Naive thymus-derived CD8-positive, alpha-beta T cell (primary cell): ENCODE measurements at places on chromosomes 1 and 21. TPM values are rescaled to one million over a fixed set of nuclear protein-coding genes. Genes with fewer than 3 reads are reported as not detected.

Gene FAM163A
- not detected for total RNA-seq

Gene AXDND1
- total RNA-seq = not detected

Gene ANKRD34A
- 1.6 TPM for total RNA-seq

DNA sequence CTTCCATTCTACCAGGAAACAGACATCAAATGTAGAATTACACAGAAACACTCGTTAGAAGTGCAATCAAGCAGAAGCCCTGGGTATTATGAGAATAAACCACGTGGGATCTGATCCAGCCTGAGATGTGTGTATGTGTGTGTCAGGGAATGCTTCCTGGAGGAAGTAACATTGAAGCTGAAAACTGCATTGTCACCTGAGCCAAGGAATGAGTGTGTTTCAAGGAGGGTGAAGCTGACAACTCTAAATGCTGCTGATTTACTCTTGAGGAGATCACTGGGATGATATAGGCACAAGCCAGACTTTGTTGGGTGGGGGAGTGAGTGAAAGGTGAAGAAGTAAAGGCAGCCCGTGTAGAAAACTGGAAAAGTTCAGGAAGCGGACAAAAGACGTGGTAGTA, 27.6 kb downstream of the FAAH start:
- DNase-seq = no peak

Gene MROH7
- total RNA-seq = not detected

GRCh38 chr1:62271134-62271533, 48.1 kb downstream of the KANK4 start:
- no peak for DNase-seq

DNA sequence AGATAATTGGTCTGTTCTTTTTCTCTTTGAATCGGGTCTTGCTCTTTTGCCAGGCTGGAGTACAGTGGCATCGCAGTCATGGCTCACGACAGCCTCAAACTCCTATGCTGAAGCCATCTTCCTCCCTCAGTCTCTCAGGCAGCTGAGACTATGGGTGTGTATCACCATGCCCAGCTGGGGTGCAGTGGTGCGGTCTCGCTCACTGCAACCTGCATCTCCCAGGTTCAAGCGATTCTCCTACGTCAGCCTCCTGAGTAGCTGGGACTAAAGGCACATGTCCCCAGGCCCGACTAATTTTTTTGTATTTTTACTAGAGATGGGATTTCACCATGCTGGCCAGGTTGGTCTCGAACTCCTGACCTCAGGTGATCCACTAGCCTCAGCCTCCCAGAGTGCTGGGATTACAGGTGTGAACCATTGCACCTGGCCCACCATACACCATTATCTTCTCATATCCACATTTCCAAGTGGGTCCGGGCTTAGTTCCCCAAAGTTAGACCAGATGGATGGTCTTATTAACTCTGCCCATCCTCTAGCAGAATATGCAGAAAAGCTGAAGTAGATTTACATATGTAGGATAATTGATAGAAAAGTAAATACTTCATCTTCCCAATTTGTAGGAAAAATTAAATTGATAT, 13.1 kb downstream of the CCDC17 start:
- no peak for DNase-seq

DNA sequence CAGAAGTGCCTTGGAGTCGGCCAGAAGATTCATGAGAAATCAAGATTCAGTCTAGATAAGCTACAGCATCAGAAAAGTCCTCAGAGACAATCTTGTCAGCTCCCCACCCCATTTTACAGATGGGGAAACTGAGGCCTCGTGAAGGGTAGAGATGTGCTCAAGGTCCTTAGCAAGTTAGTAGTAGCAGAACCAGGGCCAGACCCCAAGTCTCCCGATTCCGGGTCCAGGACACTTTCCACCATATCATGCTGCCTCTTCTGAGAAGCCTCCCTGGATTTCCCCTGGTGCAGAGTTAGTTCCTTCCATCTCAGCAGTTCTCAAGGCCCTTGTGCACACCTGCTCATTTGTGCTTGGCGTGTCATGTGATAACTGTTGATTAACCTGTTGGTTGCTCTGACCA, 91.5 kb upstream of the ACTL8 start:
- DNase-seq = no peak

Gene GUCA2B
- total RNA-seq = not detected

DNA sequence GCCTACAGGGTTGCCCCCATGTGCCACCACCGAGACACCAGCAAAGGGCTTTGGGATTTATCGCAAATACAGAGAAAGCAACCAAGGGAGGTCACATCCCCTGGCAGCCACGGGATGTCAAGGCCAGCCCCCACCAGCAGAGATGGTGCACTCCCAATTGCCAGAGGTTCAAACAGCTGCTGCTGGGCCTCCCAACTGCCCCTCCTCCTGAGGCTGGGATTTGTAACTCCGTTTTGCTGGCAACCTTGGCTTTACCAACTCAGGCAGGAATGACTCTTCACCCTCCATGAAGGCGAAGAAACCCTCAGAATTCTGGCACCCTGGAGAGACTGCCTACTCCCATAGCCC, 11.6 kb downstream of the TMEM53 start:
- no peak for DNase-seq

Gene ARHGEF2
- total RNA-seq = 204 TPM

Gene GPR37L1
- total RNA-seq = not detected

Gene CD1B
- not detected for total RNA-seq

Gene KLHDC8A
- total RNA-seq = not detected

DNA sequence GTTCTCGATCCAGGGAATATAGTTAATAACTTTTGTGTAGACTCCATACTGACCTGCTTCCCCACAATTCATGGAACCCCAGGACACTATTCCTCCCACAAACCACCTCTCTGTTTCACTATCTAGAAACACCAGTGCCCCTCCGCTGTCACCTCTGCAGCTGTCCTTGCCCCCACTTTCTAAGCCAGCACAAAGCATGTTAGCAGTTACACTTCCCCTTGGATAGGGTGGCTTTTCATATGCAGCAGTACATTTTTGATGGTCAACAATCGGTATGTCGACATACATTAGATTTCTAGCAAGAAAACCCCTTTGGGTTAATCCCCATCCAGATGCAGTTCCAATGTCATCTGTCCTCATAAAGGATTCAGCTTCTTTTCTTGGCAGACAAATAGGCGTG, 14.4 kb downstream of the TARDBP start:
- no peak for DNase-seq

GRCh38 chr21:42093991-42094421, 22.9 kb downstream of the UMODL1 start:
- no peak for DNase-seq

DNA sequence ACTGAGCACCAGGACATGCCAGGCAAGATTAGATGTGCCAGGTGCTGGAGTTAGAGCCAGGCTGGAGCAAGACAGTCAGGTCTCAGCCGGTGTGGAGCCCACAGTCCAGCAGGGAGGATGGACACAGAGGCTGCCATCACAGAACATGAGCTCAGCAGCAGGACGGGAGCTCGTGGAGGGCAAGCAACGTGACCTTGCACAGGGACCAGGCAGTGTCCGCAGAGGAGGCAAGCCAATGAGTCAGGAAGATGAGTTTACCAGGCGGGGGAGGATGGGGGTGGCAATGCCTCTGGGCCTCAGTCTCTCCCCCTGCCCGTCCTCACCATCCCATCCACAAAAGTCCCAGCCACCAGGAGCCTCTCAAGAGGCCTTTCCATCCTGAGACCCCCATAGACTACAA, 20.7 kb upstream of the ZC3H12A start:
- no peak for DNase-seq

DNA sequence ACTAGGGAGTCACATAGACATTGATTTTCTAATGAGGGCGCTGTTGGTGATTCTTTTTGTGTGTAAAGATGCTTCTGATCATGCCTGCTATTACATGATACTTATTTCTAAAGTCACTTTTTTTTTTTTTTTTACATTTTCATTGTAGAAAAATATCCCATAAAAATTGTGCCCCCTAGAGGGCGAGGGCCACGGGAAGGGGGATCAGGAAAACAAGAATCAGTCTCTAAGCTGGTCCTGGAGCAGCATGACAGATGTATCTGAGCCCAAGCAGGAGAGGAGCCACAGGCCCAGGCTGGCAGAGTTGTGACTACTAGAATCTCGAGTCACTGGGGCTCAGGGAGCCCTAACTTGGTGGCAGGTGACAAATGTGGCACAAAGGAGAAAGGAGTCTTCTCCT, 28.1 kb downstream of the ZSCAN20 start:
- DNase-seq = no peak

Gene LRRC8B
- total RNA-seq = 15.0 TPM

DNA sequence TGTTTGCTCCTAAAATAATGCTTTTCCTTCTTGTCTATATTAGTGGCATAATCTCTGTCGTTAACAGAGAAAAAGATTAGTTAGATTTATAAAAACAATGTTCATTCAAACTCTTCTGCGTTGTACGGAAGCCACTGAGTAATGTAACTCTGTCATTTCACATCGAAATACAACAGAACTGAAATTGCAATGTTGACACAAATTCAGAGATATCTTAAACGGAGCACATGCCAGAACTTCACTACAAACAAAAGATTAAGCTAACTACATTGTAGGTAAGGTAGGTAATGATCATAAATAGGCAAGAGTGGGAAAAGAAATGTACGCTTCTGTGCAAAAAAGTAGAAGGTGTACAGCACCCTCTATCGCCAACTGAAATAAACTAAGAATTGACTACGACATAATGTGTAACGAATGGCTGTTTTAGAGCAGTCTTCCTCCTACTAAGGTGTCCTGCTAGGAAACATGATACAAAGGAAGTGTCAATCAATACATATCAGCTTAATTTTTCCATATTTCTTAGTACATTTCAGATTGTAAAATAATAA, 56.6 kb downstream of the PCNX2 start:
- DNase-seq = no peak

GRCh38 chr1:176068256-176068655, 138.8 kb downstream of the COP1 start:
- no peak for DNase-seq

DNA sequence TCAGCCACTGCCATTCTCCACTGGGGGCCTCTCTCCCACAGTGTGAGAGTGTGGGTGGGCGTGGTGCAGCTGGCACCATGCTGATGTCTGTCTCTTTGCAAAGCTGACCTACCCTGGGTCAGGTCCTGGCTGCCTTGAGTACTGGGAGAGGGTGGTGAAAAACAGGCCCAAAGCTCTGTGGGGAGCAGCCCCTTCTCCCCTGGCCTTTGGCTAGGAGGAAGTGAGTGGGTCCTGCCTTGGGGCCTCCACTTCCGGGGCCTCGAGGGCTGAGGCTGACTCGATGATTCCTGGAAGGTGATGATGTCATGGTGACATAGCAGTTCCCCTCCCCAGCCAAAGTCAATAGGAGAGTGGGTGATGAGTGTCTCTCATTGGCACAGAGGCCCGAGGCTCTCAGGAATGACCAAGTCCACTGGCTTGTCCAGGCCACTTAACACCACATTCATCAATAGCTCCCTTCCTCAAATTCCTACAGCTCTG, 53.0 kb downstream of the IER5 start:
- DNase-seq = no peak

DNA sequence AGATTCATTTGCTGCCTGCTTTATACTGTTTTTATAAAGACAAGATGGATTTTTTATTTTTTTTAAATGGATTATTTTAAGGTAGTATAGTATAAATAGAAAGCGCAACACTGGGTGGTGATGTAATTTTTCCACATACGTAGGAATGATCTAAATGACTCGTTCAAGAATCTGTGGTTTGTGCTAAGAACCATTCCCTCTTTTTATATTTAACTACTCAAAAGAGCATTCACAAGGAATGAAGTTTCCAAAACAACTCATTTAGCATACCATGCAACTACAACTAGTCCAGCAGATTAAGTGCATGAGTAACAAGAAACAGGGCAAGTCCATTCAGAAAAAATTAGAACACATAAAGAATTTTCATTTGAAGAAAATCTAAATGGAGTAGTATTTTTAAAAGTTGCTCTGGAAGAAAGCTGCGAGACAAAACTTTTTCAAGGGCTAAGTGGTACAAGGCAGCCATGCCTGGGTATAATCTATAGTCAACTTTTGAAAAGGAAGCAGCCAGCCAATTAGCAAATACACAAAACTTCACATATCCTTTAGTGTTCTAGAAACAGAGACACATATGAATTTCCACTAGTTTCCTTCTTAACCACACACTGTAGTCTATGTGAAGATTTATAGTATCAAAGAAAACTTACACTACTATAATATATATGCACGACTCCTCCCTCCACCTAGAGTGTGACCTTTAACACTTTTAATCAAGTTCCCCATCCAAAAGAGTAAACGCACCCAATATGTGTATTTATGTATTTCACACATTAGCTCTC, 23.4 kb downstream of the GTF2B start:
- DNase-seq = no peak

Gene ANGPTL7
- not detected for total RNA-seq

- no peak for DNase-seq
Observed at GRCh38 chr1:62263006-62263813, 56.0 kb downstream of the KANK4 start.

Gene SLC37A1
- total RNA-seq = 16.5 TPM

DNA sequence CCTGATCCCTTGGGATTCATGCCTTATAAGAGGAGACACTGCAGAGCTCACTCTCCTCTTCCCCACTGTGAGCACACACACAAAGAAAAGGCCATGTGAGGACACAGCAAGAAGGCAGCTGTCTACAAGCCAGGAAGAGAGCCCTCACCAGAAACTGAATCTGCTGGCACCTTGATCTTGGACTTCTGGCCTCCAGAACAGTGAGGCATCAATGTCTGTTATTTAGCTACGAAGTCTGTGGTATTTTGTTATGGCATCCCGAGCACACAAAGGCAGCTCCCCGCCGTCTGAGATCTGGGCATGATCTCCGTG, 47.1 kb upstream of the RPL11 start:
- DNase-seq = no peak

DNA sequence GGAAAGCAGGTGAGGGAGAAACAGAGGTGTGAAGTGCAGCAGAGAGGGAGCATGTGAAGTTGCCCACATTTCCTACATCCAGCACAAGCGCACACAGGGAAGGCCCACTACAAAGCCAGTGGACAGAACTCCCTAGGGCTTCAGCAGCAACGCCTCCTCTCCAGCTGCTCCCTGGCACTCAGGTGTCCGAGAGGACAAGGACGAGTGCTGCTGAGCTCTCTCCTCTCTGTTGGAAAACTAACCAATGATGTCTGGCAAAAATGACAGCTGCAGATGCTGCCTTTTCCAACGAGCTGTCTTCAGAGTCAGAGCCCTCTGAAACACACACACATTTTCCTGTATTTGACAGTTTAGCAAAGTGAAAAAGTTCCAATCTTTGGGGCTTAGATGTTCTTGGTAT, 86.8 kb downstream of the HSF2BP start:
- no peak for DNase-seq

- DNase-seq = no peak
Observed at GRCh38 chr1:214276786-214277185, 4.2 kb upstream of the SMYD2 start.

GRCh38 chr1:215043401-215043800, 39.1 kb upstream of the KCNK2 start:
- no peak for DNase-seq

Gene KCNQ4
- total RNA-seq = 0.25 TPM

GRCh38 chr21:24183077-24183476, 1424.2 kb downstream of the MRPL39 start:
- DNase-seq = no peak

- no peak for DNase-seq
Observed at GRCh38 chr1:49351768-49352167, 575.1 kb upstream of the BEND5 start.

DNA sequence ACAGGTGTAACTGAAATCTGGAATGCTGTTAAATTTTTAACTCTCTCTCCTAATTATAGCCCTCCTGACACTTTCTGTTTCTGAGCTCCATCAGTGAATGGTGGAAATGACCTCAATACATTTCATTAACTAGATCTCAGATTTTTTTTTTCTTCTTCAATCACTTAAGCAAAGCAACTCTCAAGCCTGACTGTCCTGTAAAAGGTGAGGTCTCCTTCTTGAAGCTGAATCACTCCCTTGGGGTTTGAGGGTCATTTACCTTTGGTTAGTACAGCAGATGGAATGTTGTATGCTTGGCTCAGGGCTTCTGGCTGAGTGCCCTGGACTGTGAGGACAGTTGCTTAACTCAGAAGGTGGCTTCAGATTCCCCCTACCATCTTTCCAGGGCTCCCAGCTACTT, 518.7 kb downstream of the PTPRC start:
- DNase-seq = no peak
